ENCODE measurements at places on chromosomes 11 and 22. TPM values are rescaled to one million over a fixed set of nuclear protein-coding genes. Genes with fewer than 3 reads are reported as not detected.

- DNase-seq = no peak
Observed at GRCh38 chr11:75150879-75151278, at the start of gene SLCO2B1. TSS of gene SLCO2B1 (plus strand) at chr11:75151107. CDS start at chr11:75151382, 275 bp downstream.

- DNase-seq = peak; percentile 38
Observed at GRCh38 chr11:8766043-8766987, 83.7 kb downstream of the RPL27A start.

DNA sequence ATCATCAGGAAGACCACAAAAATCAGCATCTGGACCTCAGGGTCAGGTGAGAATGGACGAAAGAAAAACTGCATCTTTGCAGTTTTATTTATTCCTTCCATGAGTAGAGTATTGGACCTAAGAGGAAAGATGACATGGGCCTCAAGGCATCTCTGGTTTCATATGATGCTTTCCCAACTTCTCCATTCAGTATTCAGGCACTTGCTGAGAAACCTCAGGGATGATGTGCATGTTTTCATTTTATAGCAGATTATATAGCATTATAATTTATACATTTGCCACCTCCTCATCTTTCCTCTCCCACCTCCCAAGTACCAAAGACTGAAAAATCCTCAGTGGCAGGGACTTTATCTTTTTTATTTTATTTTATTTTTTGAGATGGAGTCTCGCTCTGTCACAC is at the start of gene OR10V1:
Gene OR10V1, minus strand, starts transcription at position 101 of the 400 bp plus-strand sequence. Its CDS starts 0 bp downstream, at position 101.
- DNase-seq = no peak

DNA sequence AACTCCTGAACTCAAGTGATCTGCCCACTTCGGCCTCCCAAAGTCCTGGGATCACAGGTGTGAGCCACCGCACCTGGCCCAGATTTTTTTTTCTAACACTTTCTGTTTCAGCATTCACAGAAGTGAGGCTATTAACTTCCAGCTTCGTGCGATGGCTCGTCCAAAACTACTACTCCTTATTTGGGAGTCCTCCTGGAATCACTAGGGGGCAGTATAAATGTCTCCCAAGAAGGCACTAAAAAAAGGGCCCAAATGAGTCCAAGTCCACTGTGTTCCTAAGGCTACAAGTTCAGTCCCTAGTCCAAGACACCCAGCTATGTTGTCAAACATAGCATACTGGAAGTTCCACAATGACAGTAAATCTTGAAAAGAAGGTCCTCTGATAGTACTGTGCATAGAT is 63.2 kb upstream of the BIRC3 start:
- no peak for DNase-seq

- no peak for DNase-seq
Observed at GRCh38 chr11:64409278-64409677, 50.3 kb downstream of the RPS6KA4 start.

DNA sequence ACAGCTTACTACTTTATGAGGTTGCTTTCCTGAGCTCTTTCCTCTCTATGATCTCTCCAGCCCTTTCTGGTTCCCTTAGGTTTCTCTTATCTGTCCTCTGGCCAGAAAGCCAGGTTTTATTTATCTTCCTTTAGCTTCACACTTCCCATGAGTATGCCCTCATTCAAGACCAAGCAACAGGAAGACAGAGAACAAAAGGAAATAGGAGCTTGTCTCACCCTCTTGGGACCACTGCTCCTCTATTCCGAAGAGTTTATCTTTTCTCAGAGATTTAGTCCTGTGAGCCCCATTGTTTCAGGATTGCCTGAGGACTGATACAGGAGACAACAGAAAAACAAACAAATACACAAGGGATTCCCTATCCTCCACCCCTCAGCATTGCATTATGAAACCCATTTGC is 62.4 kb upstream of the CCDC179 start:
- no peak for DNase-seq

GRCh38 chr11:124778281-124778680 is 16.2 kb upstream of the ESAM start:
- DNase-seq = no peak

DNA sequence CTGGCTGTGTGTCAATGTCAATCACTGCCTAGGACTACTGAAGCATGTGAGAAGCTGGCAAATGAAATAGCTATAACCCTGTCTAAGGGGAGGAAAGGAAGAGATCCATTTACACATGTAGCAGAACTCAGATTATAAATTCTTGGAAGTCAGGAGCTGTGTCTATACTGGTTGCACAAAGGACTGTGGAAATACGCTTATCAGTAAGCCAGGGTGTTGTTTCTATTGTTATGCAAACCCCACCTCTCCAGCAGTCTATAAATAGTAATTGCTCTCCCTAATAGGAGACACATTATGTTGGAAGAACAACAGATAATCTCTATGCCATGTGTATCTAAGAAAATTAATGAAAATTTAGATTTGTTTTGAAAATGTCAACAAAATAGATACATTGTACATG is 693.4 kb upstream of the CCDC90B start:
- no peak for DNase-seq

GRCh38 chr11:47991894-47992293 is 11.5 kb downstream of the PTPRJ start:
- DNase-seq = no peak

DNA sequence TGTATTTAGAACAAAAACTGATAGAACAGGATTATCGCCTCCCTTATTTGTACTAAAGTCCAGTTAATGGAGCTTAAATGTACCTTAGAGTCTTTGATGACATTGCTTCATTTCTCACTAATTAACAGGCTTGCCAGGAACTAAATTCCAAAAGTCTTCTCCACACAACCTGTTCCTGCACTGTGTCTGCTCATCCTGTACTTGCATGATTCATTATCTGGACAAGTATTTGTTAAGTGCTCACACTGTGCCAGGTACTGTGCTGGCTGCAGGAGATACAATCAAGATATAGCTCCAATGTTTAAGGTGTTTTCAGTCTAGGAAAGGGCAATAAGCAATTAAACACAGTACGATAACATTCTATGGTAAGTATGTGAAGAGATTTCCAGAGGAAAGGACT is 485.9 kb upstream of the TENM4 start:
- DNase-seq = no peak

- no peak for DNase-seq
Observed at GRCh38 chr11:69894181-69894611, 75.0 kb upstream of the FGF3 start.

DNA sequence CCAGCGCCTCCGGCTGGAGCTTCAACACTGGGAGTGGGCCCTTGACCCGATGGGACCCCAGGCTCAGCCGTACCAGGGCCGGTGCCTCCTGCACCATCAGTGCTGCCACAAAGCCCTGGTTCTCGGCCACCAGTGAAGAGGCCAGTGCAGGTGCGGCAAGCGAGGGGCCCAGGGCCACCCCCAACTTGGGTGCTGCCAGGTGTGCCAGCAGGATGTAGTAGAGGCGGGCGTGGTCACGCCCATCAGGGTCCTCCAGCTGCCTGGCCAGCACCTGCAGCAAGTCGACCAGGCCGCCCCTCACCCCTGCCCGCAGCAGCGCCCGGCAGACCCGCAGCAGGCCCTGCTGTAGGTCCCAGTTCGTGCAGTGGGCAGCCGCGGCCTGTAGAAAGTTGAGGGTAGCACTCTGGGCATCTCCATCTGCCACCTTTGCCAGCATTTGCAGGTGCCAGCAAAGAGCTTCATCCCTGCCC is 2.3 kb downstream of the AP5B1 start:
- DNase-seq = no peak

DNA sequence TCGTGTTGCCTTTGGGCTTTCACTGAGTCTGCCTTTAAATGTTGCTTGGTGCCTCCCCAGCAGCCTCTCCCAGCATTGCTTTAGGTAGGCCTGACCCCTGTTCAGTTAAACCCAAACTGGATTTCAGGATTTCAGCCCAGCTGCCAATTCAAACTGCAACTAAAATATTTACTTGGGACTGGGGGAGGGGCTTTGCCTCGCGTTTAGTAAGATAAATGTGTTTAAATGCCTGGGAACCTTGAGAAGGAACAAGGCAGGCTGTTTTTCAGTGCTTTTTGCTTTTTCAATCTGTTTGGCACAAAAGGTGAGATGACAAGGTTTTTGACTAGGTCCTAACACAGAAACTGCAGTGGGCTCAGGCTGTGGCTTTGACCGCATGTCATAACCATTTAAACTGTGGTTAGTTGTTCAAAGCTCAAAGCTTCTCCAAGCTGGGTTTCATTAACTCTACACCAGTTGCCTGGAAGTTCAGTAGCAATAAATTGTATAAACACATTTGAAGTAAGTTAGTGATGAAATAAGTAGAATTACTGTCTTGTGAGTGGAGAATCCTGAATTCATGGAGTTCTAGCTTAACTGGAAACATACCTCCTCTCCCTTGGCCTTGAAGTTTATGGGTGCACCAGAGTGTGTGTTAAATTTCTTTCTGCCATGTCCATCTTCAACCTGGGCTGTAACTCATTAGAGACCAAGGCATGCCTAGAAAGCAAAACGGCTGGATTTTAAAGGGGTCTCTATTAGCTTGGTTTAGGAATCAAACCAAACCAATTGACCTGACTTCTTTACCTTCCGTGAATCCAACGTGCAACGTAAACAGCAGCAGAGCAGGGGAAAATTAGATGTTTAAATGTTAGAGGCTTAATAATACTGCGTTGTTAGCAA is 3.6 kb downstream of the PKNOX2 start:
- DNase-seq = no peak

DNA sequence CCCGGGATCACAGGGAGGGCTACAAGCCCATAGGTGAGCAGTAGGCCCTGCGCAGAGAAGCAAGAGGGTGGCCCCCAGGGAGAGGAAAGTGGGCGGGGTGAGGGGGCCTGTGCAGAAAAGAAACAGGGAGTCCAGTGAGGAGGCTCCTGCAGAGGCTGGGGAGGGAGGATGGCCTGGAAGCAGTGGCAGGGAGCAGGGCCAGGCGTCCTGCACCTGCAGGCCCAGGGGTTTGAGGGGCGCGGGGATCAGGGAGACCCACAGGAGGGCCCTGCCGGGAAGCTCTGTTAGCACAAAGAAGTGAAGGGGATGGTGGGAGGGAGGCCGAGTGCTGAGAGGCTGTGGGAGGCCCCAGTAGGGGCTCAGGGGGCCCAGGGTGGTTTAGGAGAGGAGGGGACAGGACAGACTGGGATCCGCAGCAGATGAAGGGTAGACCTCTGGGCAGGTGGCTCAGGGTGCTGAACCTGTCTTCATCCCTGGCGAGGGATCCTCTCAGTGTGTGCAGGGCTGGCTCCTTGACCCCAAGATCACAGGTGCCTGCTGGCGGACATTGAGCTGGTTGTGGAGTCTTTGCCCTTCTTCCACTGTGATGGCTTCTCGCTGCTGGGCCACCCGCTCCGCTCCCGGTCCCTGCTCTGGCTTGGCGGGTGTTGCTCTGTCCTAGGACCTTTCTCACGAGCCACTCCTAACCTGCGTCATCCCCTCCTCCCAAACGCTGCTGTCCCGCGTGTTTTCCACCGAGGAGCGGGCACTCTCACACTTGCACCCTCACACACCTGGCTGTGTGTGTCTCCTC is 31.8 kb upstream of the CELSR1 start:
- no peak for DNase-seq

Gene TBC1D22A
- 18.1 TPM for total RNA-seq

Gene SYT7
- 0.39 TPM for total RNA-seq

Gene SEZ6L
- not detected for total RNA-seq

Gene MUS81
- 32.6 TPM for total RNA-seq

Gene OR5P2
- total RNA-seq = not detected

Gene NXPE4
- total RNA-seq = not detected

Gene CALCB
- total RNA-seq = not detected

Gene INTS4
- total RNA-seq = 29.7 TPM

Gene FXYD2
- 0.64 TPM for total RNA-seq

Gene HTATIP2
- total RNA-seq = 45.1 TPM

All from dermis microvascular lymphatic vessel endothelial cell (primary cell).